ENCODE measurements at places on chromosomes 13 and 19. TPM values are rescaled to one million over a fixed set of nuclear protein-coding genes. Genes with fewer than 3 reads are reported as not detected.

CEACAM7 gene
- not detected for polyA plus RNA-seq

ZNF429 gene
- polyA plus RNA-seq, result 31.5 TPM

POGLUT2 gene
- 0.44 TPM for polyA plus RNA-seq

FAM124A gene
- not detected for polyA plus RNA-seq

ZNF699 gene
- polyA plus RNA-seq, result 8.6 TPM

CLC gene
- polyA plus RNA-seq, result not detected

HSPB6 gene
- polyA plus RNA-seq, result not detected

RNF113B gene
- not detected for polyA plus RNA-seq

FPR1 gene
- 1.5 TPM for polyA plus RNA-seq

TEX26 gene
- polyA plus RNA-seq, result not detected

KCNJ14 gene
- polyA plus RNA-seq, result 0.48 TPM

DKKL1 gene
- 1.1 TPM for polyA plus RNA-seq

ZNF530 gene
- 5.0 TPM for polyA plus RNA-seq

ZNF575 gene
- 2.9 TPM for polyA plus RNA-seq

PABPC3 gene
- polyA plus RNA-seq, result 0.10 TPM

CYP4F2 gene
- polyA plus RNA-seq, result not detected

ADGRL1 gene
- polyA plus RNA-seq, result 0.11 TPM

KLK13 gene
- not detected for polyA plus RNA-seq

CDC42EP5 gene
- not detected for polyA plus RNA-seq

KL gene
- not detected for polyA plus RNA-seq

CEACAM1 gene
- polyA plus RNA-seq, result 5.4 TPM

FGF9 gene
- 3.6 TPM for polyA plus RNA-seq

FSD1 gene
- polyA plus RNA-seq, result 0.58 TPM

Measured in IgD-negative memory B cell (primary cell).